Tongue (tissue), 3 donors: ENCODE measurements at places on chromosomes 2 and 18.

GRCh38 chr2:119732601-119733164, 27.0 kb upstream of the PTPN4 start:
- no peak for DNase-seq

GRCh38 chr2:148702475-148702874, 57.9 kb downstream of the EPC2 start:
- no peak for DNase-seq

- DNase-seq = peak; percentile 13
Measured at GRCh38 chr2:207041279-207041678, 102.0 kb downstream of the CPO start.

GRCh38 chr2:232888839-232889529, 18.9 kb downstream of the SNORC start:
- no peak for DNase-seq

GRCh38 chr2:98473995-98474780, 29.5 kb downstream of the INPP4A start:
- no peak for DNase-seq
